ENCODE measurements at places on chromosomes 5 and 9.

DNA sequence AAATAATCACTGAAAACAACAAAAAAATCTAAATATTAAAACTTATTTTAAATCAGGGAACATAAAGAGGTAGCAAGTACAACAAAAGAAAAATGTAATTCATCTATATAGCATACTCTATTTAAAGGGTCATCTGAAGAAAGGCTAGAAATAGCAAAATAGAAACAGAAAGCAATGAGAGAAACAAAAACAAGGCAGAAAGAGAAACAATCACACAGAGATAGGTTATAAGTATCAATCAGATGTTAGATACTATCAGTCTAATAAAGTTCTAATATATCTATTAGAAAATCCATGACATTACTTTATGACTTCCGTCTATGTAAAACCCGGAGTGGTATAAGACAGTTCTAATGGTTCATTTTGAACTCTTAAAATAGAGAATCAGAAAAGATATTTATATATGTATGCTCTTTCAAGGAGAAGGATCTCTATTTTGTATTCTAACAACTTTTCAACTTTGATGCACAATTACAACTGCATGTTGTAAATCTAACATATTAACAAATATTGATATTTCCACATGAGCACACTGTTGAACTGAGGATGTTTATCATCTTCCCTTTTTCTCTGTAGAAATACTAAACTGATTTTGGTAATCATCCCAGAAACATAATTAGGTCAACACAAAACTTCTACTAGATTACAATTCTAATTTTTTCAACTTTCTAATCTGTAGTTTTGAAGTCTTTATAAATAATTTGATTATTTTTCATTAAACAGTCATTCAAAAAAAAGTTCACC lies 15.8 kb downstream of the RICTOR start:
- no peak for DNase-seq

GRCh38 chr5:33801292-33801691 lies 90.5 kb downstream of the ADAMTS12 start:
- no peak for DNase-seq

GRCh38 chr5:103498800-103499551 lies 63.6 kb downstream of the NUDT12 start:
- no peak for DNase-seq

- no peak for DNase-seq
Measured at GRCh38 chr5:162372256-162372655, 304.7 kb downstream of the GABRG2 start.

GRCh38 chr9:5851445-5851844 lies 18.5 kb upstream of the ERMP1 start:
- peak; percentile 18 for DNase-seq

GRCh38 chr5:149175346-149176105 lies 34.2 kb downstream of the ABLIM3 start:
- no peak for DNase-seq

DNA sequence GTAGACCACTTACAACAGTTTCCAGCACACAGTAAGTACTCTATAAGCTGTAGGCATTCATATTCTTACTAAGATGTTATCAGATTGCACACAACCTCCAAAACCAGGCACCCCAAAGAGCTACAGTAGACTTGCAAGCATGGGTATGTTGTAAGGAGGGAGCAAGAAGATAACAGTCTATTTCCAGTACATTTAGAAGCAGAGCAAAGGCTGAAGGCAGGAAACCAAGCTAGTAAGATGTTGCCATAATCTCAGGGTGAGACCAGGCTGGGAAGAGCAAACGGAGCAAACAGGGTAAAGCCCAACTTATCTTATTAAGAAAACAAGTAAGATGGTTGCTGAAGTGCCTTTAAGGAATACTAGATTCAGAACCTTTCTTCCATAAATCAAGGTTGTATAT lies 161.1 kb downstream of the GLIS3 start:
- DNase-seq: no peak

DNA sequence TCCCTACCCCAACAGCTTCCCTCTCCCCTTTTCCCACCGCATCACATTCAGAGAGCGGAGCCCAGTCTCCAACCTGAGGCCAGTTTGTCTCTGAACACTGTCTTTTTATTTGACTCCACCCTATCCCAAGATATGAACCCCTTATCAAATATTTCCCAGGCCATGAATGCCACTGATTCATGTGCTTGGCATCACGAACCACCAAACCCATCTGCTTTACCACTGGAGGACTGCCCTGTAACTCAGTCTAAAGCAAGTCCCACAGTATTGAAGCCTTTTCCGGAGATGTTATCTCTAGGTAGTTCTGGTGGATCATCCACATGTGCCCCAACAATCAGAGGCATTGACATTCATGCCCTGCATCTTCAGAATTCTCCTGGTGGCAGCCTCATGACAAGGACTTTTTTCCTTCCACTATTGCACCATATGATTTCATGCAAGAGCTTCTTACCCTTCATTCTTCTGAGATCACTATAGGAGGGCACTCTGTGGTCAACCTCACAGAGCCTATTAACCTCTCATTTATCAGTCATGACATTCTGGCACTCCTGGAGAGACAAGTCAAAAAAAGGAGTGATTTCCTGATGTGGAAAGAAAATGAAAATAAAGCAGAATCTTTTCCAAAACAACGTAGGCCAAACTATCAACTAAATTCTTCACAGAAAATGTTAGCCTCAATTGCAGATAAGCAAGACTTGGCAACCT lies 12.3 kb upstream of the SPATA31D4 start:
- DNase-seq: no peak

DNA sequence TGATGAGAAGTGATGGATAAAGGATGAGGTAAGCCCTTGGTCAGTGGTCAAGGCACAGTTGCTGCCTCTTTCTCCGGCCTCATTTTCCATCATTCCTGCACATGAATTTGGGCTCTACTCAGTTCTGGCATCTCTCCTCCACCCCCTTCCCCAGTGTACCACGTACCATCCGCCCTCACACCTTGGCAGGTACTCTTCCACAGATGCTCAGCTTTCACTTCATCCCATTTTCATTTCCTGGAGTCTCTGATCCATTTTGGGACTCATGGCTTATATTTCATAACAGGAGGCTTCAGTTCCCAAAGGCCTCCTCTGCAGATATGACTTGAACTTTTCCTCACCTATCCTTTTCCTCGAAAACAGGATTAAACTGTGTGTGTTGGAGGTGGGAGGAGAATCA lies 326.7 kb downstream of the ASTN2 start:
- no peak for DNase-seq

GRCh38 chr5:83914199-83914598 lies 193.5 kb upstream of the HAPLN1 start:
- no peak for DNase-seq

DNA sequence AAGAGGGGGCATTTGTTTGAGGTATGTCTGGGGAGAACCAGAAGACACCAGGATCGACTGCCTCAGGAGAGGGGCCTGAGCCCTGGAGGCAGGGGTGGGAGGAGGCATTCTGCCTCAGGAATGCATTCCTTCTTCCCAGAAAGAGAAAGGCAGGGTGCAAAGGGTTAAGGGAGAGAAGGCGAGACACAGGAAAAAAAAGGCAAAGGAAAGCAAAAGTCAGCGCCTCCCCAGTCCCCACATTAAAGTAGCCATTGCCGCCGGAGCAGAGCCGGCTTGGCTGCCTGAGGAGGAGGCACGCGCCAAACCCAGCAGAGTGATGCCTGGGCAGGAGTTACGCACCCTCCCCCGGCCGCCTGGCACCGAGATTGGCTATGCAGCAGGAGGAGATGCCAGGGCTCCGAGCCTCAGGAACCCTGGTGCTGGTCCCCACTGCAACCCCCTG lies 123.8 kb upstream of the PHYKPL start:
- DNase-seq: no peak

GRCh38 chr5:352639-353611 lies 31.4 kb downstream of the AHRR start:
- no peak for DNase-seq

- DNase-seq: no peak
Measured at GRCh38 chr5:84599964-84600363, 215.3 kb upstream of the EDIL3 start.

DNA sequence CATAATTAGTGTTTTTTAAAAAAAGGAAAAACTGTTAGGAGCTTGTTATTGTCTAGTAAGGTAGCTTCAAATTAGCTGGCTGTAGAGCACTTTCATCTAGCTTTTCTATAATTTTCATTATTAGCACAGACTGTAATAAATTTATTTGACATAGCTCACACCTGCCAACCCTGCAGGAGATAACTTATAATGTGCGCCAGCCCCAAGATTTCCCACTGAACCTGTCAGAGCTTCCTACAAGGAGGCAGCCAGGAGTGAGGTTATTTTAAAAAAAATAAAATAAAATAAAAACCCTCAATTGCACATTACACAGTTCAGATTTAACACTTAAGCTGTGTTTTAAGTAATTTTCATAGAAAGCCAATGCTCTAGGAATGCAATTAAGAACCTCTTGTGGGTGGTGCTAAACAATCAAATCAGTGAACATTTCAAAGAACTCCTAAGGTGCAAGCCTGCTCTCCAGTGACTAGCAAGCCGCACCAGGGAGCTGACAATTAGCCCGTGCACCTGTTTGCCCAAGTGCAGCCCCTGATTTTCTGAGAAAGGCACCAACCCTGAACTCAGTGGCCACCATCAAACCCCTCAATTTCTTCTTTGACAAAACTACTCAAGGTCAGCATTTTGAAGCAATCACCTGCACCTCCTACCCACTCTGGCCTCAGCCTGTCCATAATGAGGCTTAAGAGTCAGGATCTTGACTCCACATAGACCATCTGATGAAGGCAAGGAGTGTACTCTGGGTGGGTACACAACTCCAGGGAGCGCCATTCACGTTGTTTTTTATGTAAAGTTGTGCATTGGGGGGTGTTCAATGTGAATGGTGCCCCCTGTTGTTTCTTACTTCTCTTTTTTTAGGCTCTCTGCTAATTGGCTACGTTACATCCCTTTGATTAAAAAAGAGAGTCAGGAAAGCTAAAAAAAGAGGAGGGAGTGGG lies 385.3 kb upstream of the WWC1 start:
- no peak for DNase-seq

- DNase-seq: no peak
Measured at GRCh38 chr9:98977246-98977714, 33.6 kb downstream of the COL15A1 start.

DNA sequence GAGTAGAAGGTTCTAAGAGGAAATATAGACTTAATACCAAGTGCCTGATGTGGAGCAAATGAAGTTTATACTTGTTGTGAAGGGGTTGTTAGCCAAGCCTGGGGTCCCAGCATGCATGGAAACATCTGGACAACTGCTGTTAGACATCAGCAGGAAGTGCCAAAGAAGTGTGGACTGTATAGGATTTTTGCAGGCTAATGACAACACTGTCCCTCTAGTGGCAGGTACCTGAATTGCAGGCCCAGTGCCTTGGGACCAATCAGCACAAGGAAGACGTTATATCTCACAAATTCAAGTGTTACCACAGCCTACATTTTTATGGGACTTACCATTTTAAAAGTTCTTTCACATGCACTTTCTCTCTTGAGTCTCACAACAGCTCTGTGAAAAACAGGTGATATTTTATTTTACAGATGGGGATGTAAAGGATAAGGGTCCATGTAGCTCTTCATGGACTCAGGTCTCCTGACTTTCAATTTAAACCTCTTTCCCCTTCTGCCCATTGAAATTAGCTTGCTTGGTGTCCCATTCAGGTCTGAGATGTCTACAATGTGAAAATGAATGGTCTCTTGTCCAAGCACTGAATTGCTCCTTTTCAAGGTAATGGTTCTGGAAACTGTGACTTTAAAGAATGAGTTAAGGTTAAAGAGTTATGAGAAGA lies 89.0 kb upstream of the MAP1B start:
- DNase-seq: peak; percentile 53

DNA sequence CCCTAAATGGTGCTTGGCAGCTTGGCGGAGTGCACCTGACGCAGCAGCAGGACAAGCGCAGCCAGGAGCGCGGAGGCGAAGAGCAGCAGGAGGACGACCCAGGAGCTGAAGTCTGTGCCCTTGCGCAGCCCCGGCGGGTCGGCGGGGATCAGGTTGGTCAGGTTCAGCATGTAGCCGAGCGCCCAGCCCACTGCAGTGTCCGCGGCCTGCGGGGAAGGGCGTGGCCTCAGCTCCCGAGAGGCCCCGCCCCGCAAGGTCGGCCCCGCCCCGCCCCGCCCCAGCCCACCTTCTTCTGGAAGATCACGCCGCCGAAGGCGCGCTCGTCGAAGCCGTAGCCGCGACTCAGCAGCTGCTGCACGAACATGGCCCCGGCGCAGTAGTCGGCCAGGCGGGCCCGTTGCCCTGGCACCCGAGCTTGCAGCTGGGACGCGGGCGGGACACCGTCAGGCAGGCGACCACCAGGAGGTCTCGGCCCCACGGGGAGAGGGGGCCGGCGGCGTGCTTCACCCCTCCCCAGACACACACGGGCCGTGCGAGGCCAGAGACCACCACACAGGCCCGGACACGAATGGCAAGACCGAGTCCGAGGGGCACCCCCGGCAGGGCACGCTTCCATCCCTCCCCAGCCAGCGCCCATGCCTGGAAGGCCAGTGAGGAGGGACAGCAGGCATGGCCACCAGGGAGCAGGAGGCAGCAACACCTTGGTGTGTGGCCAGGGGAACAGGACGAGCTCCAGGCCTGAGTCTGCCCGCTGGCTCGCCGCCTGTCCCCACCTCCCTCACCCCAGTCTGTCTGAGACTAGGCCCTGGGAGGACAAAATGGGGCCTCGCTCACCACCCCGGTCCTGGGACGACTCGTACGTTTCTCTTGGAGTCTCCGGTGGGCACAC lies 2.9 kb upstream of the NPDC1 start:
- DNase-seq: no peak

DNA sequence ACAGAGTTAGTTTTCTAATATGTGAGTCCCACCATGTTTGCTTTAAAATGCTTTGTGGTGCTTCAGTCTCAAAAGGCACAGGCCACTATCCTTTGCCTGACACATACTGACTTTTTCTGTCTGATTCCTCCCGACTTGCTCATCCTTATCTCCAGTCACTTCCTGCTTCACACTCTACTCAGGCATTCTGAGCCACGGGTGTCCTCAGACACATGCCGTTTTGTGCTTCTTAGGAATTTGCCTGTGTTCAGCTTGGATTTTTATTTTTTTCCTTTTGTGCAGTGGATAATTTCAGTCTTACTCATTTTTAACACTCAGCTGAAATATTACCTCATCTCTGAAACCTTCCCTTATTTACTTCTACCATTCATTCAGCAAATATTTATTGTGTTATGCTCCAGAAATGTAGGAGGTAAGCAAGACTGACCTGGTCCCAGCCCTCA lies 54.1 kb downstream of the MAN2A1 start:
- DNase-seq: no peak

GRCh38 chr5:157303667-157304327 lies 37.9 kb downstream of the CYFIP2 start:
- peak; percentile 19 for DNase-seq

Measured in activated T-cell treated with anti-CD3 and anti-CD28 coated beads, Interleukin-2, amount 50 U/mL, for 4 hours (primary cell).